ENCODE measurements at places on chromosomes 12 and 14.

DNA sequence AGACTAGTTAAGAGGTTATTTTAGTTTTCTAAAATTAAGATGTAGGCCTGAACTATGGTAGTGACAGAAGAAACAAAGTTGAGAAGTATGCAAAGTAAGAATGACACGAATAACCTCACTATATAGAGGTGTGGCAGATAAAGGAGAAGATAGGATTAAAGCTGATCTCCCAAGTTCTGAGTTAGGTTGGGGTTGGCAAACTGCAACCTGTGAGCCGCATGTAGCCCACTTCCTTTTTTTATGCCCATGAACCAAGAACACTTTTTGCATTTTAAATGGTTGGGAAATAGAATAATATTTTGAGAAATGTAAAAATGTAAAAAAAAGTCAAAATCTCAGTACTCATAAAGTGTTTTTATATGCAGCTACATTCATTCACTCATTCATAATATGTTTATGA, 34.3 kb downstream of the KTN1 start:
- DNase-seq, result no peak

GRCh38 chr12:91155990-91156389, 26.6 kb downstream of the DCN start:
- DNase-seq, result no peak

DNA sequence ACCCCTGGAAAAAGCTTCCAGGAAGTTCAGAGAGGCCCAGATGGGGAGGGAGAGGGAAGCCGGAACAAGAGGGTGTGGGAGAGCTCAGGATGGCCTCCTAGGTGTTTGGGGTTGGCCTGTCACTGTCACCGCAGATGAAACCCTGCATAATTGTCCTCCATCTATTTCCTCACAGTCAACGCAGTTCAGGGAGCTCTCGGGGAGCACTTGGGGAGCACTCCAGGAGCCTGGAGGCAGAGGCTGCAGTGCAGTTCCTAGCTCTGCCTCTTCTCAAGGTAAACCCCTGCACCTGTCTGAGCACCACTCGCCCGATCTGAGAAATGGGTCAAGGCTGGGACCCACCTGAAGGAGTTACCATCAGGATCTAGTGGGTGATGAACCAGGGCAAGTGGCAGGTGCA, 194.6 kb upstream of the LHX5 start:
- no peak for DNase-seq

DNA sequence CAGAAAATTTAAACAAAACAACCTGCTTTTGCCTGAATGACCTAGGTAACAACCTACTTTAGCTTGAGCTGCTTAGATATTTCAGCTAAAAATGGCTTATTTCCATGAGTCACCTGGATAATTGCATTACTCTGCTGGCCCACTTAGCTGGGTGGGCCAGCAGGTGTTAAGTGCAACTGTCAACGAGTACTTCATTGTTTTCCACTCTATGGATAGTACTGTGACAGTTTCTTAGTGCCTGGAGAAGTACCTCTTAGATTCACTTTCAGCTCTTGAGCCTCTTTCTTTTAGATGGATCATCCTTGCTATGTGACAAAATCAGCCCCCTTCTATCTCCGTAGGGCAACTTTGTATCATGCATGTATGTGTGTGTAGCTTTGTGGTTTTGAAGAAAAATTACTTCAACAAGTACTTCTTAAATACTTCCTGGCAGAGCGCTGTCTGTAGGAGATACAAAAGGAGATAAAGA, 368.2 kb upstream of the ATP2B1 start:
- no peak for DNase-seq

- no peak for DNase-seq
Observed at GRCh38 chr12:59322473-59322872, 273.4 kb upstream of the SLC16A7 start.

DNA sequence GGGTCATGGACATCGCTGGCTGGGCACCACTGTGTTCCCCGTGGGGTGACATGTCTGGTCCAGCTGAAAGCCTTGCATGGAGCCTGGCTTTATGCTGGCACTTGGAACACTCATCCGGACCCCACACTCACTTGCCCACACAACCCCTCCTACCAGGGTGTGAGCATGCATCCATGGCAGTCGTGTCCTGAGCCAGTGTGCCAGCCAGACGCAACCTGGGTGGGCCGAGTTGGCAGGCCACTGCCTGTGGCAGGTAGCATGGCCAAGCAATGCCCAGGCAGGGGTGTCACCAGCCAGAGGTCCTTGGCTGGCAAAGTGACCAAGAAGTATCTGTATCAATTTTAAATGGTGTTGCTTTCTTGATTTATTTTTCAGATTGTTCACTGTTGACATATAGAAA, 141.7 kb downstream of the CCDC59 start:
- DNase-seq, result no peak

- DNase-seq, result no peak
Observed at GRCh38 chr12:64673490-64674169, 63.3 kb downstream of the RASSF3 start.

- DNase-seq, result no peak
Observed at GRCh38 chr12:53510181-53510812, 3.0 kb upstream of the NPFF start.

GRCh38 chr12:24222968-24223367, 273.5 kb upstream of the SOX5 start:
- no peak for DNase-seq

- DNase-seq, result no peak
Observed at GRCh38 chr12:6960593-6961277, 9.6 kb downstream of the PTPN6 start.
